AG09309 (cell line): ENCODE measurements at places on chromosomes 5 and 9.

GRCh38 chr5:140690941-140691924 is at the start of the genes HARS1 and HARS2:
TSS of gene HARS1 (minus strand) at chr5:140691370. CDS start at chr5:140691304, 66 bp downstream.
TSS of gene HARS2 (plus strand) at chr5:140691455. CDS start at chr5:140691649, 194 bp downstream.
- DNase-seq: peak; percentile 75

GRCh38 chr5:138980441-138980840 is 105.3 kb upstream of the LRRTM2 start:
- no peak for DNase-seq

GRCh38 chr9:21690561-21690960 is 111.9 kb upstream of the MTAP start:
- DNase-seq: no peak

DNA sequence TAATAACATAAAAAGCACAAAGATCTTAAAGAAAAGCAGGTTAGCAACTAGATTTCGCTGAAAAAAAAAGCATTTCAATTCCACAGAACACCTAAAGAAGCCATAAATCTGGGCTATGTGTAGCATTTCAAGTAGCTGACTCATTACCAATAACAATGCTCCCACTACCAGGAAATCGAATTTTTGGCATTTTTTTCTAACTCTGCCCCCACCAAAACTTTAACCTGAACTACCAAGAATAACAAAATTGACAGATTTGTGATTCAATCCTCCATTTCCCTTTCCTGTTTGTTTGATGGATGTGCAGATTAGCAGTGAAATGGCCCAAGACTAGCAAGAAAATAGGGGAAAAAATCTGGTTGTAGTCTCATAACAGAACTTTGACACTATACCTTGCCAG is 180.2 kb downstream of the RASEF start:
- no peak for DNase-seq

DNA sequence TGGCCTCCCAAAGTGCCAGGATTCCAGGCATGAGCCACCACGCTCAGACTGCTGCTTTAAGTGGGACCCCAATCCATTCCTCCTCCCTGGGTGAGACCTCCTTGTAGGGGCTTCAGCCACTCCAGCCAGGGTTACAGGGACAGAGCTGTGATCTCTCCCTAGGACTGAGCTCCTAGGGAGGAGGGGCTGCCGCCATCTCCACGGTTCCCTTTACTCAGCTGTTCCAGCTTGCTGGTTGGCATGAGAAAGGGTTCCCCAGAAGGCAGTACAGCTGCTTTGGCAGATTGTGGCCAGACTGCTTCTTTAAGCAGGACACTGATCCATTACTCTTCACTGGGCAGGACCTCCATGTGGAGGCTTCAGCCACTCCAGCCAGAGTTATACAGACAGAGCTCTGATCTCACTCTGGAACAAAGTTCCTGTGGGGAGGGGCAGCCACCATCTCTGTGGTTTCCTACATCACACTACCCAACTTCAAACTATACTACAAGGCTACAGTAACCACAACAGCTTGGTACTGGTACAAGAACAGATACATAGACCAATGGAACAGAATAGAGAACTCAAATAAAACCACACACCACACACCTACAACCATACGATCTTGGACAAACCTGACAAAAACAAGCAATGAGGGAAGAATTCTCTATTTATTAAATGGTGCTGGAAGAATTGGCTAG is 7.2 kb downstream of the INSL6 start:
- DNase-seq: no peak

GRCh38 chr5:116441223-116441622 is 133.4 kb downstream of the SEMA6A start:
- DNase-seq: no peak

DNA sequence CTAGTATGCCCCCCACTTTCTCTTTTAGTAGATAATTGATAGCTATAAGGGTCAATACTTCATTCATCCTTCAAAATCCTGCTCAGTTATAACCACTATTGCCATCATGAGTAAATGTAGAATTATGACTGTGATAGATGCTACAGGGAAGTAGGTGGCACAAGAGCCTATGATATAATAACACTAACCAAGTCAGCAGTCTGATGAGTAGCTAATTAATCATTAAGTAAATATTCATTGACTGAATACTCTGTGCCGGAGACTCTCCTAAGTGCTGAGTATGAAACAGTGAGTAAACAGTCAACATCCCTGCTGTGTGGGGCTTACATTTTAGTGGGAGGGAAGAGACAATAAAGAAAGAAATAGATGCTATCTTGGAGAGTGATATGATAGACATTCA is 430.3 kb upstream of the ZNF462 start:
- no peak for DNase-seq

- DNase-seq: no peak
Observed at GRCh38 chr5:82348784-82349425, 70.8 kb upstream of the RPS23 start.

DNA sequence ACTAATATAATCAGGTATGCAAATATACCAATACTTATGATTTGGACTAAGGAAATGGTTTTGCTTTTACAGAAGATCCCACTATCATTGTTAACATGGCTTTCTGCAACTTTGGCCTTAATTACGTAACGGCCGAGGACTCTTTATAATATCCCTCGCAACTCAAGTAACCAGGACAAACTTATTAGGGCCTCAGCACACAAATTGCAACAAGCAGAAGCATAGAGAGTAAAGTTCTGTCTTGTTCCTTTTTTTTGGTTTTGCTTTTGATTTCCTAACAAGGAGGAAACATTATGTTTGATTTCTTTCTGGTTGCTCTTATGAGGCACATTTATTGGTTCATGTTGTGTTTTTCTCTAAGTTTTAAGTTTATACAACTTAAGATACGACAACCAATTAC is 60.4 kb downstream of the RORB start:
- DNase-seq: no peak

DNA sequence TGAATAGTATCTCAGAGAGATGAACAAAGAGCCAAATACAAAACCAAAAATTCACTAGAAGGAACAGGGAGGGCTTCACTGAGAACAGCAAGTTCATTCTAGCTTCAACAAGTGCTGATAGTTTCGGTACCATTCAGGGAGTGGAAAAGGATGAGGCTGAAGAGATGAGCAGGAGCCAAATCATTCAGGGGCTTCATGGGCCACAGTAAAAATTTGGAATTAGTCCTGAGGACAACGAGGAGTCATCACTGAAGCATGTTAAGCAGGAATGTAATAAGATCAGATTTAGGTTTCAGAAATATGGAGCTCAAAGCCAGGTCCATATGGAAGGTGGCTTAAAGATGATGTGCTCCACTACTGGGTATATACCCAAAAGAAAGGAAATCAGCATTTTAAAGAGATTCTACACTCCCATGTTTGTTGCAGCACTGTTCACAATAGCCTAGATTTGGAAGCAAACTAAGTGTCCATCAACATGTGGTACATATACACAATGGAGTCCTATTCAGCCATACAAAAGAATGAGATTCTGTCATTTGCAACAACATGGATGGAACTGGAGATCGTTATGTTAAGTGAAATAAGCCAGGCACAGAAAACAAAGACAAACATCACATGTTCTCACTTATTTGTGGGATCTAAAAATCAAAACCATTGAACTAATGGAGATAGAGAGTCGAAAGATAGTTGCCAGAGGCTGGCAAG is 36.2 kb downstream of the SPOCK1 start:
- DNase-seq: no peak

- DNase-seq: no peak
Observed at GRCh38 chr9:135617991-135618411, 21.3 kb downstream of the GLT6D1 start.

GRCh38 chr5:129716651-129717050 is 31.2 kb upstream of the MINAR2 start:
- no peak for DNase-seq

GRCh38 chr5:14206028-14206725 is 63.0 kb downstream of the TRIO start:
- no peak for DNase-seq

DNA sequence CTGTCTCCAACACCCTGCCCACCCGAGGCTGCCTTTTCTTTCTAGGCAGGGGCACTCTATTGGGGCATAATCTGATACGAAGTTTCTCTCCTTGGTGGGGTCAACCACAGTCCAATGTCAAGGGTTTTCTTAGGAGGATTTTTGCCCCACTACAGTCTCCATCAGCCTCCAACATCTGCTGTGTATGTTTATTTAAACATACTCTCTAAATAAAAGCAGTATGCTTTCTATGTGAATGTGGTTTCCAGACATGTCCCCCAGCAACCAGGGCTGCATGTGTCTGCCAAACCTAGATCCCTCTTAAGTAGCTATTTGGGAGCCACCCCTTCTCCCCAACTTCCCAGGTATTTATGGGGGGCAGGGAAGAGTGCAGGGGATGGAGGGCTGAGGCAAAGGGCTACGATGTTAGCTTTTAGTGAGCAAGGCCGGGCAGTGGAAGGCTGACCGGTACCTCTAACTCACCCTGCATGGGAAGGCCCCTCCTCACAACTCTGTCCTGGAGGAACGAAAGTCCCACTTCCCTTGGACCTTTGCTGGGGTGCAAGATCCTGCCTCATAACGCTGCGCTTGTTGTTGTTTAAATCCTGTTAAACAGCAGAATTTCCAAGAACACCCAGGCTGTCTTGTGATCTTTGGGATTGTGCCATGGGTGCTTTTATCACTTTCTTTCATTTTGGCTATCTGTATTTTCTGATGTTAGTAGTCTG is 75.4 kb downstream of the NREP start:
- no peak for DNase-seq

DNA sequence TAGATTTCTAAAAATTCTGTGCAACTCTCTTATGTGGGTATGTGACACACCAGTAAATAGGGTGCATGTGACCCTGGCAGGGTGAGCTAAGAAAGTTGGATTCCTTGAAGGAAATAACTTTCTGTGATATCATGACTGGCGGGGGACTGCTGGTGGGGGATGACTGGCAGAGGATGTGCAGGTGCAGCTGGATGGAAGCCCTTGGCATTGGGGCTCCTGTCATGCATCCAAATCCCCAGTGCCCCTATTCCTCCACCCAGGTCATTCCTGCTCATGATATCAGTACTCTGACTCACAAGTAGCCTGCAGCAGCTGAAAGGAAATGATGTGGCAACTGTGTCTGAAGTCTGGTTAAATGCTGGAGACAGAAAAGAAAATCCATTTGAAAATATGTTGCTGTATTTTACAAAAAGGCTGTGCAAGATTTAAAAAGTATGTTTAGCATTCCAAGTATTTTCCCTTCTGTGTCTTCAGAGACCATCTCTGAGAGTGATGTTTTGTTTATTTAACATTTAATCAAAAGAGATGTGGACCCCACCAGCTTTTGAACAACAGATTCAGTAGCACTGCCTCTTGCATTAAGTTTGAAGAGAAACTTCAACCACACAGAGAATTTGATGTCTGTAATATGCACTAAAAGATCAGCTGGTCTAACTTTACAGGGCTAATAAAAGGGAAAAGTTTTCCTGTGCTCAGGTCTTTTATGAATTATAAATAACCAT is 17.9 kb upstream of the ZSWIM6 start:
- DNase-seq: no peak

- no peak for DNase-seq
Observed at GRCh38 chr5:173556142-173557028, 60.1 kb downstream of the BOD1 start.

DNA sequence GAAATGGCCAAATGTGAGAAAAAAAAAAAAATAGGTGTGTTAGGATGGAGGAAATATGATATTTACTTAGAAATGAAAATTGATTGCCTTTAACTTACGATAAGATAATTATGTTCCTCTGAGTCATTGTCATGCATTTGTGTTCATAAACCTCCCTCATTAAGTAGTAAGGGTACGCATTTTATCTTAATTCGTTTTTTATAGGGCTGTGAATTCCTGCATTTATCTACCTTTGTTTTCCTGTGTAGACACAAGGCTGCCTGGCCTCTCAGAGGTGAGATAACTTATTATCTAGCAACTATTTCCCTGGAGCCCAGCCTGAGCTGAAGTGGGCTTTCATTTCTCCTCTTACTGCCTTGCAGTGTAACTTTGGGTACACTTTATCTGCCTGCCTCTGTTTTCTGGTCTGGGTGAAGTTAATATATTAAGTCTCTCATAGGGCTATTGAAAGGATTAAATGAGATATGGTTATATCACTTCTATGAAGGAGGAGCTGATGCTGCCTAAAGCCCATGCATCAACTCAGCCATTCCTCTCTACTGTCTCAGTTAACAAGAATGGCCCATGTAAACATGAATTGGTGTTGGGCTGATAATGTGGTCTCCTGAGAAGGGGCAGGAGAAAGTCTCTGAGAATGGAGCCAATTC is 103.8 kb upstream of the KLF4 start:
- DNase-seq: no peak

- no peak for DNase-seq
Observed at GRCh38 chr9:129250786-129251185, 72.7 kb upstream of the IER5L start.

GRCh38 chr9:93054758-93055704 is 3.5 kb upstream of the SUSD3 start:
- DNase-seq: no peak

DNA sequence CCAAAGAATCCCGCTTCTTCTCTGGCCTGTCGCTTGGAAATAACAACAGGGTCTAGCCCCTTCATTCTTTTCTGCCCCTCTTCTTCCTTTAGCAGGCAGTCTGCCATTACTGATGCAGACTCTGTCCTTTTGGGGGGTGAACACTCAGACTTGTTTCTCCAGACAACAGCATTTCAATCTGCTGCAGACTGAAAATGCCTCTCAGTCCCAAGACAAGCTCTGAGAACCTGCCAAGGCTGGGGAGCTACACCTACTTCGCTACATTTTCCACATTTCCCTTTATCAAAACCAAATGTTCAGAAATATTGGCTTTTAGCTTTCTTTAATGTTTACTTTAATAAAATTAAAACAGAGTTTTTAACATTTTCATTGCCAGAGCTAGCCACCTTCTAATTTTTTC is 152.4 kb downstream of the MPDZ start:
- no peak for DNase-seq

GRCh38 chr5:81785322-81785721 is 34.4 kb upstream of the SSBP2 start:
- DNase-seq: no peak

- no peak for DNase-seq
Observed at GRCh38 chr5:68277431-68277830, 61.9 kb downstream of the PIK3R1 start.

- no peak for DNase-seq
Observed at GRCh38 chr5:124393584-124394379, 352.7 kb downstream of the ZNF608 start.
